ENCODE measurements at places on chromosomes 11 and 22.

GRCh38 chr11:46390331-46391171, 1.0 kb downstream of the CHRM4 start:
- no peak for DNase-seq

DNA sequence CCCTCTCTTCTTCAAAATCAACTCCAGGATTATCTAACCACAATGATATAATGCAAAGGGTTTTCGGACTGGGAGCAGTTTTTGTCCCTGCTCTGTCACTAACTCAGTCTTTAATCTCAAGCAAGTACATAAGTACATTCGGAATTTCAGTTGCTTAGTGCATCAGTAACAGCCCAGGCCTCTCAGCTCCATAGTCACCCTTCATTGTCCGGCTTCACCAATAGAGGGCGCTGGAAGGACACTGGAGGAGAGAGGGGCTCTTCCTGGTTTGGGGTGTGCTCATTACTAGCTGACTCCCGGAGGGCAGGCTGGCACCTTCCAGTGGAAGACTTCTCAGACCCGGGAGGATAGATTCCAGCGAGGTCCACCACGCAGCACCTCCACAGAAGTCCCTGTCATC, 90.4 kb upstream of the PDGFD start:
- DNase-seq, result no peak

- DNase-seq, result no peak
These were observed 191.8 kb upstream of the E2F8 start for GRCh38 chr11:19432370-19433061.

GRCh38 chr22:45996241-45997076, 19.5 kb upstream of the WNT7B start:
- no peak for DNase-seq

- DNase-seq, result no peak
These were observed 131.9 kb upstream of the MTMR2 start for GRCh38 chr11:96055706-96056387.

GRCh38 chr11:9899676-9900075, 235.8 kb downstream of the SWAP70 start:
- no peak for DNase-seq

GRCh38 chr11:10225553-10225952, 68.5 kb downstream of the SBF2 start:
- DNase-seq, result no peak

- DNase-seq, result no peak
These were observed 40.0 kb downstream of the RNF141 start for GRCh38 chr11:10500757-10501684.

DNA sequence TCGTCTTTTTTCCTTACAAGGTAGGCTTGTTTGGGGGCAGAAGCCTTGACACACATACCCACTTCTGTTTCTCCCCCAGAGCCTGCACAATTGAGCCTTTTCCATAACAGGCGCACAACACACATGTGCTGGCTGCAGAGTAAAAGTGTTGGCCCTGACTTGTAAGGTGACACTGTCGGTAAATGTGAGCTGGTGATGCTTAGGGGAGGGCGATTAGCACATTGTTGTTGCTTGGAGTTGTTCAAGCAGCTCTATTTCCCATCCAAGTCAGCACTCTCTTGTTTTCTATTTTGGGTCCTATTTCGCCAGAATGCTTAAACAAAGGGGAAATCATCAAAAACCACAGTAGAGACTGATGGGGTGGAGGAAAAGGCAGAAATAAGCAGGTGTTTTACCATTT, 51.9 kb upstream of the PTPRJ start:
- DNase-seq, result no peak

DNA sequence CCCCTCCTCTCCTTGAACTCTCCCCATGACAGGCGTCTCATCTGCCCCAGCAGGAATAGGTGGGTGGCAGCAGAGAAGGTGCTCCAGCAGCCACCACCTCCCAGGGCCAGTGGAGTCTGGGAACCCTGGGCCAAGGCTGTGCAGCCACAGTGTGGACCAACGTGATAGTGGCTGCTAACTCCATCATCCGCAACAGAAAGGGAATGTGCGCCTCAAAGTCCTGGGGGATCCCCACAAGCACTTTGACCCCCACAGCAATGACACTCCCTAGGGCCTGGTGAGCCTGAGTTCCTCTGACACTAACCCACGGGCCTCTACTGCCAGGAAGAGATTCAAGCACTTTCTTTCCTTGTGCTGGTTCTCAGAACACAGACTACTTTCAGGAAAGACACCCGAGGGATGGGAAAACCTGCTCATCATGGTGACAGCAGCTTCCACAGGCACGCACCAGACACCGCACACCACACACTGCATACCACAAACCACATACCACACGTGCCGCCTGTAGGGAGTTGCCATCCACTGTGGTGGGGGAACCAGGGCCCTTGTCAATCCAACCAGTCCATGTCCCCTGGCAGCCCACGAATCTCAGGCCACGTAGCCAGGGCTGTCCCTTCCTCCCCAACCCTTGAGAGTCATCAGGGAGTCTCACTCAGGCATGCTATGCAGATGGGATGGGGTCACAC, 3.4 kb upstream of the SLC25A1 start:
- no peak for DNase-seq

DNA sequence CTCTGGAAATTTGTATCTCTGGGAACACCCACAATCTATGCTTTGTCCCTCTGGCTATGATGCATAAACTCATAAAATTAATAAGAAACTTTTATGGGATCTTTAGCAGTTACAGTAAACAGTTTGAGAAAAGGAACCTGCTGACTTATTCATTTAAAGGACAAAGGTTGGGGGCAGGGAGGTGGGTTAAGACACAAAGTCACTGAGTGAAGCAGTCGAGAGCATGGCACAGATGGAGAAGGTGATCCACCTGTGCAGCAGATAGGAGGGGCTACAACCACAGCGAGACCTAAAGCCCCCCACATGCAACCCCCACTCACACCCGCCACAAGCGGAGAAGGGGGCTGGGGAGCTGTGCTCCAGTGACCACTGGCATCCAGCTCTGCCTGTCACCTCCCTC, 45.0 kb downstream of the SMCO4 start:
- DNase-seq, result no peak

- DNase-seq, result no peak
These were observed 1.6 kb downstream of the CBX7 start for GRCh38 chr22:39150848-39151215.

DNA sequence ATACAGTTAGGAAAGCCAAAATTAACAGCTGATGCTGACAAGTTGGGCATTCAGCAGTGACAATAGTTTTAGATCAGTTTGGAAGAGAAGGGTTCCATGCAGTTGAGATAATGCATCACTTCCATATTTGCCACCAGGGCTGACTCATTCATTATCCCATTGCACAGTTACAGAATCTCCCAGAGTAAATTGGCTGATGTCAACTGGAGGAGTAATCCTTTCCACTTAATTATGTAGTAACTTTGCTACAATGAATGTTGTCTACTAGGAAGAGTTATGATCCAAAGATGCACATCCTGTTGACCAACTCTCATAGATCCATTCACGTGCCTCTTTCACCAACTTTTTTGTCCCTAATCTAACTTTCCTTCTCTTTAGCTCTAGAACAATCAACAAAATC, 123.3 kb upstream of the LUZP2 start:
- no peak for DNase-seq

DNA sequence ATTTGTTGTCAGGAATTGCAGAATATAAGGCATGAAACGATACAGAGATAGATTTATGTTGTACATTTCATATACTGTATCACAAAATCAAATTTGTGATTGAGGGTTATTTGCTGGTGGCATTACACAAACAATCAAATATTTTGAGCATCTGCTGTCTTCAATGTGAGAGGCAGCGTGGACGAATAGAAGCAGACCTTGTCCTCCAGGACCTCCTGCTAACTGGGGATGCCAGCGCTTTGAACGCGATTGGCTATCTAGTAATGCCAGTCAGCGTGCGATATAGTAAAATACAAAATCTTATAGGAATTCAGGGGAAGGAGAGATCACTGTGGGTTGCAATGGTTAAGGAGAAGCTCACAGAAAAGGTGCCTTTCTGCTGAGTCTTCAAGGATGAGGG, 631 bp upstream of the SNX19 start:
- DNase-seq, result no peak

GRCh38 chr11:121552154-121552553, 99.4 kb upstream of the SORL1-AS1 start:
- DNase-seq, result no peak

GRCh38 chr11:7515447-7515886, 1.7 kb downstream of the PPFIBP2 start:
- DNase-seq, result no peak

DNA sequence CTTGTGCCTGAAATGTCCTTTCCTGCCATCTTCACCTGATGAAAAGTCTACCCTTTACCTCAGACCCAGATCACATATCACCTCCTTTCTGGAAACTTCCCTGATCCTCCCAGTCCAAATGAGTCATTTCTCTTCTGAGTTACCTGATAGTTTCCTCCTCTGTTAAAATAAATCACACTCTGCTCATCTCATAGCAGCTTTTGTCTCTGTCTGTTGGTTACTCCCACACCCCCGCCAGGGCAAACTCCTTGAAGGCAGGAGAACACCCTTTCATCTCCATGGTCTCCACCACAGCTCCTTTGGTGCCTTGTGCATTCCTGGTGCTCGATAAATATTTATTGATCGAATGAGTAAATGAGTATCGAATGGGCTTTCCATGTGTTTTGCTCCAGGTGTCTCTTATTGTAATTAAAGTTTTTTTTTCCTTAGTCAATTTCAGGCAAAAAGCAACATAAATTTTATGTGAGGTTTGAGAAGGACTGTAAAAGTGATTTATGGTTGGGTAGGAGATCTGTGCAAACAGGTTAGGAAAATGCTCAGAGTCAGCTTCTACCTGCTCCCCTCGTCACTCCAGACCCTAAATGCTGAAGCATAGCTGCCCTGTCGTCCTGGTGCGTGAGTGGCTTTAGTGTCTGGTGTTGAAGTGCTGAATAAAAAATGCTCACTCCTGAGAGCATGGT, 178.2 kb downstream of the GRIK4 start:
- DNase-seq, result no peak

DNA sequence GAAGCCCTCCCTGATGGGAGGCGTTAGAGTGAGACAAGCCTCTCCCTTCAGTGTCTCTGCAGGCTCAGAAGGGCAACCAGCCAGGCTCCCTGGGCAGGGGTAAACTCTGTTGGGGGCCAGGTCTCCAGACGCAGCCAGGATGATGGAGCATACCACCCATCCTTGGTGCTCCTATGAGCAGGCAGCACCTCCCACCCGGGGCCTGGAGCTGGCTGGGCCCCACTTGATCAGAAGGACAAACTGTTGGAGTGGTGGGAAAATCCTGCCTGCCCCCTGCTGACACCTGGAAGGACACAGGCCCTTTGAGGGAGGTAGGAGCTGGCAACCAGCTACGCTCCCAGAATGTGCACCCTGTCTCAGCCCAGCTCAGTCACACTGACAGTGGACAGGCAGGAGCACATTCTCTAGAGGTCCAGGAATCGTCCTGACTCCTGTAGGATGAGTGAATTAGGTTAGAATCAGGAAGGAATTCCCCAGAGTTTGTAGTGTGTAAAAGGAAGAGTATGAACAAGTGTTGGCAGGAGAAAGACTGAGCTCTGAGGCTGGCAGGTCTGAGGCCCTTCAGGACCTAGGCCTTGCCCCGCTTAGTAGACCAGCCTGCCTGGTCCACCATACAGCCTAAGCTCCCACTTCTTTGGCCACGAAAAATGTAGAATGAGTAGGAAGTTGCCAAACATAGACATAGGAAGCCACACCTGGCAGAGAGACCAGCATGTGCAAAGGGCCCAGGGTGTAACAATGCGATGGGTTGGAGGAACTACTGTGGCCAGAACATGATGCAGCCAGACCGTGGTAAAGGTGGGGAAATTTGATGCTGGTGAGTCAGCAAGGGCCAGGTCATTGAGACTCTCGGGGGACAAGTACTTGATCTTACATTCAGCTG, 19.1 kb downstream of the ARHGEF17 start:
- DNase-seq, result no peak

DNA sequence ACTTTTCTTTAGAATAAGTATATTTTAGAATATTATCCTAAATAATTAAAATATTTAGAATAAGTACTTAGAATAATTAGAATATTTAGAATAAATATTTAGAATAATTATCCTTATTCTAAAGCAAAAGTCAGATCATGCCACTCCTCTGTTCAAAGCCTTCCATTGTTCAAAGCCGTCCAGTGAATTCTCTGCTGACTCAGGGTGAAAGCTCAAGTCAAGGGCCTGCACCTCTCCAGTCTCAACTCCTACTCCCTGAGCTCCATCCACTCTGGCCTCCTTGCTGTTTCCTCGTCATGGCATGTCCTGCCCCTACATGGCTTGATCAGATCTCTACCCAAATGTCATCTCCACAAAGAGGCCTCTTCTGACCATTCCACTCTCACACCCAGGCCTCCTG, 30.0 kb downstream of the PLEKHA7 start:
- no peak for DNase-seq

DNA sequence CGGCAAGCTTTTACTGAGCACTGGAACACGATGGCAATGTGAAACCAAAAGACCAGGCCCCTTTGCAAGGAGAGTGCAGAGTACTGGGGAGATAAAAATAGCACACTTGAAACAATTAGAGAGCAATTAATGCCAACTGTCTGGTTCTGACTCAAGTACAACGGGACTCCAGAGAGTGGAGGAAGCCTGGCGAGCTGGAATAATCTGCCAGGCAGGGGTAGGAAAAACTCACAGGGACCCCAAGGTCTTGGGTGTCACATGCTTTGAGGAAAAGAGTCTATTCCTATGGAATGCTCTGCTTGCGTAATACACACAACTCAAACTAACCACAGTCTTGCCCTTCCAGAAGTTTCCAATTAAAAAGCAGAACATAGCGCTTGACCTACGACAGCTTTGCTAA, 113.0 kb upstream of the CLMP start:
- DNase-seq, result no peak

- no peak for DNase-seq
These were observed 5.9 kb downstream of the ACP2 start for GRCh38 chr11:47242596-47243192.

DNA sequence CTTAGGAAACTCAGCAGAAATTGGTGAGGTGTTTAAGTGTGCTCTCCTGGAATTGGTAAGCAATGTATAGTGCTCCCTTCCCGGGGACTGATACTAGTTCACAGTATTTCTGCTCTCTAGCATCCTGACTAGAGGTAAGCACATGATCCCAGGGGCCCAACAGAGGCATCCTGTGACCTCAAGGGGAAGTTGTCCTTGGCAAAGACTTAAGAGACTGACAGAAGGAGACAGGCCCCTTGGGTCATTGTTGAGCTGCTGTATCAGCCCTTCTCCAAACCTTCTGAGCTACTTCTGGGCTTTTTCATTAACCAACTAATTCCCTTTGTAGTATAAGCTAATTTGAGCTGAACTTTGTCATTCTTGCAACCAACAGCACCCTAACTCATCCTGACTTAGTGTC, 4.3 kb upstream of the TBC1D22A start:
- DNase-seq, result no peak

- no peak for DNase-seq
These were observed 156.9 kb downstream of the FEZ1 start for GRCh38 chr11:125338886-125339811.

GRCh38 chr22:32206774-32207758, 2.2 kb upstream of the RFPL2 start:
- DNase-seq, result no peak

GRCh38 chr11:78194490-78194889, 5.8 kb downstream of the USP35 start:
- DNase-seq, result no peak

Measured in stimulated activated CD8-positive, alpha-beta memory T cell treated with anti-CD3 and anti-CD28 coated beads, Interleukin-4, amount 100 ng/mL, for 1 hour (primary cell).